ENCODE measurements at places on chromosomes 4 and X.

GRCh38 chr4:139076016-139076744, 60.6 kb downstream of the NOCT start:
- DNase-seq = no peak

DNA sequence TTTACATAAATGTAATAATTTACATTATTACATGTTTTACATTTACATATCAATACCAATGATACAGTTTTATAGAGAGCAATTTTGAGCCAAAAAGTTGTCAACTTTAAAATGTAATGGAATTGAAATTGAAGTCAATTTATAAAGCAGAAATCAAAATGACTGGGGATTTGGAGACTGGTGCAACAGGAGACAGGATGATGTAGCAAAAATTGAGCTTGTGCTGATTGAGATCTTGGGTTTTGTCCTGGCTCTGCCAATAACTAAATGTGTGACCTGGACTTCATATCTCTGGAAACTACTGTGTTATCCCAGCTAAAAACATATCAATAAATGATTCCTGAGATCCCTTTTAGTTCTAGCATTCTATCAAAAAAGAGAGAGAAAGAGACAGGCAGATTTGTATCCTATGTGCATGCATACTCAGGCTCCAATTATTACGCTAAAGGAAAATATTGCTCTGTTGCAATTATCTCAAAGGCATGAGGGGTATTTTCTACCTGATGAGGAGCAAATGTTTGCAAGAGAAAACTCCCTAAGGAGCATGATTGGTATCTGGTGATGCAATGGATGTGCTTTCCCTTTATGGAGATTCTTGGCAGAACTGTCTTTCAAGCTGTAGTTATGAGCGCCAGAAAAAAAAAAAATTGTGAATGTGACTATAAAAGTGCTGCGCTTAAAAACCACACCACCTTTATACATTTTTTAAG, 14.7 kb downstream of the EXOC1L start:
- DNase-seq = no peak

- no peak for DNase-seq
Observed at GRCh38 chrX:41561045-41561444, 113.9 kb downstream of the NYX start.

DNA sequence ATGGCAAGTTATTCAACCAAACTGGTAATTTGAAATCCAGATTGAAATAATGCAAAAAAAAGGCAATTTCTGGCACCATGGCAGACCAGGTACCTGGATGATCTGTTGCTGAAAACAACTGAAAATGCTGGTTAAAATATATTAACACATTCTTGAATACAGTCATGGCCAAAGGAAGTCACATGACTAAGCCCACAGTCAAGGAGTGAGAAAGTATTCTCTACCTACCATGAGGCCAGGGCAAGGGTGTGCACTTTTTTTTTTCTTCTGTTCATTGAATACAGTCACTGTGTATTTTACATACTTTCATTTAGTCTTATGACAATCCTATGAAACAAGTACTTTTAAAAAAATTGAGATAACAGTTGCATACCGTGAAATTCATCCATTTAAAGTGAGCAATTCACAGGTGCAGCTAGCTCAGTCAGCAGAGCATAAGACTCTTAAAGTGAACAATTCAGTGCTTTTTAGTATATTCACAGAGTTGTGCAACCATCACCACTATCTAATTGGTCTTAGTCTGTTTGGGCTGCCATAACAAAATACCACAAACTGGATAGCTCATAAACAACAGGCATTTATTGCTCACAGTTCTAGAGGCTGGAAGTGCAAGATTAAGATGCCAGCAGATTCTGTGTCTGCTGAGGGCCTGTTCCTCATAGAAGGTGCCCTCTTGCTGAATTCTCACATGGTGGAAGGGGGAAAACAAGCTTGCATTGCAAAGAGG, 4.8 kb upstream of the MPP1 start:
- DNase-seq = no peak

DNA sequence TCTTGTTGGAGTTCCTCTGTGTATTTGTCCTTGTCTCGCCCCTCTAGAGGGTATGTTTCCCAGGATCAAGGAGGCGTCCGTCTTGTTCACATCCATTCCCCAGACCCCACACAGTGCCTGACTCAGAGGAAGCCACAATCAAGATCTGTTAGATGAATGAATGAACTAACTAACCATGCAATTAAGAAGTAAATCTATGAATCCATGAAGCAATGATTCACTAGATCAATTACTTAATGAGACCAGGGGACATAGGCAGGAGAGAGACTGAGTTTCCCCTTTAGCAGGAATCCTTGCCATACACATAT, 11.9 kb downstream of the BLOC1S4 start:
- DNase-seq = no peak

DNA sequence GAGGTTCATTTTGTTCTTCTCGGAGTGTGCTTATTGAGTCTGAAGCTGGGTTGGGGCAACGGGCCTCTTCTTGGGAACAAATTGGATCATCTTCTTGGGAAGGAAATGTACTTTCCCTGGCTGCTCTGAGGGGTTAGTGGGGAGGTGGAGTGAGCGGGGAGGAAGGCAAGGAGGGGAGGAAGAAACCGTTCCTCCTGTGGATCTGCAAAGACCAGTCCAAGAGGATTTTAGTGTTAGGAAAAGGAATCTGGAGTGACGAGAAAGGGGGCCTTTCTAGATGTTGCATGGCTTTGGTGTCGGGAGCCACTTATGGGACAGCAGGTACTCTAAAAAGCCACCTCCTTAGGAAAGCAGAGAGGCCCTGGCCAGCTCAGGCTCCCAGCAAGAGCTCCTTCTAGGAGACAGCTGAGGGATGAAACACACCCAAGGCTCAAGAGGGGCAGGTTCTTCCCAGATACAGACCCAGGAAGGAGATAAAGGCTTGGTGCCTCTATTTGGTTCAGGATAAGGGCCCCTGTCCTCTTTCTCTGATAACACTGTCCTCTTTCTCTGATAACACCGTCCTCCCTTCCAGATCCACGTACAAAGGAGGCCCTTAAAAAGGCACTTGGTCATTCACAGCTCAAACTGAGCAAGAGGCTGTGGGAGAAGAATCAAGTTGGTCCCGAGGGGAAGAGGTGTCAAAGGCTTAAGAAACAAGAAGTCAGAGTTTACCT, 451 bp downstream of the SOD3 start:
- no peak for DNase-seq

DNA sequence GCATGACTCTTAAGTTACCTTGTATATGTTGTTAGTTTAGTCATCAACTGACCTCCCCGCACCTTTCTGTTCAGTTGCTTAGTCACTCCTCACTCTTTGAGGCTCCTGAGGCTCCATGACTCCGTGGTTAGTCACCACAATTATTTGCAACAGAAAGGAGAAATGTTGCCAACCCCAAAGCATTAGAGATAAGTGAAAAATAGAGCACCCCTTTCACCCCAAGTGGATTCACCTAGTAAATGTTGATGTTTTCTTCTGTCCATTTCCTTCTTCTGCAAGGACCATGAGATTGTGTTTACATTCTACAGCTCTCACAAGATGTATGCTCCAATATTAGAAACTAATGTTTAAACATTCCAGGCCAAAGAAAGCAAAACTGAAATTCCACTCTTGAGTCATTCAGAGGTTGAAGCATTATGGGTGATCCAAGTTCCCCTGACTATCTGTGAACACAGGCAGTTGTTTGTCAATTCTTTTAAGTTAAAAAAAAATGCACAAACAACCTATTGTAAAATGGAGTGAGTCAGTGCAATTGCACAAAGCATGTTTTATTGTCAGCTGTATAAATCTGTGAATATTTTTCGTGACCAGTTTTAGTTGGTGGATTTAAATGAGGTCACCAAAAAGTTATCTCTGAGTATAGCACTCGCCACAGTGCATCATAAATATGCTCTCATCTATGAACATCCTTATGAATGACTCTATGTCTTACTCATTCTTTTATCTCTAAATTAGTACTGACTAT, 552.4 kb upstream of the MAGEB2 start:
- no peak for DNase-seq

All from ascending aorta (tissue), 2 donors.